CD4-positive, alpha-beta T cell (primary cell): ENCODE measurements at places on chromosomes 11 and 22. TPM values are rescaled to one million over a fixed set of nuclear protein-coding genes. Genes with fewer than 3 reads are reported as not detected.
A peak's percentile ranks its signal among the peaks of the same experiment; 100 is the strongest.

DNA sequence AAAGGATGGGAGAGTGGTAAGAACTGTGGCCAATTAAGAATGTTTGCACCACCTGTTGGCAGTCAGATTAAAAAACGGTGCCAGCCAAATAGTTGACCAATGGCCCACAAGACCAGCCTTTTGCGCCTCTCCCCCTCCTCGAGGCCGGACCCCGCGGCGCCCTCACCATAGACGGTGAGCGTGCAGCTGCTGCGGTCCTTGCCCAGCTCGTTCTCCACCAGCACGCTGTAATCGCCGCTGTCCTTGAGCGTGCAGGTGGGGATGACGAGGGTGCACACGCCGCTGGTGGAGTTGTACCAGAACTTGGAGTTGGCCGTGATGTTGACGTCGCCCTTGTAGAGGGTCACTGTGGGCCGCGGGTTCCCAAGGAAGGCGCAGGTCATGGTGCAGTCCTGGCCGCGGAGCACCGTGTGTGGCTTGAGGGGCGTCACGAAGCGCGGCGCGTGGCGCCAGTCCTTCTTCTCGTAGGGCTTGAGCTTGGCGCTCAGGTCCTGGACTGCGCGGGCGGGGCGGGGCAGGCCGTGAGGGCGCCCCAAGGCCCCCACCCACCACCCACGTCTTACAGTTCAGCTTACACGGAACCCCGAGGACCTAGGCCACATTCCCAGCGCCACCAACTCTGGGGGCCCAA lies 7.2 kb downstream of the TMEM86A start:
- H3K36me3 ChIP-seq = no peaks in the 10 kb centered on the region
- peaks cover 26% of the 10 kb centered on the region for H3K4me1 ChIP-seq
- peak overlapping the region; percentile 61 for H3K4me3 ChIP-seq
- peaks cover 3% of the 10 kb centered on the region for H3K27me3 ChIP-seq
- no peak for DNase-seq

- no peak overlapping the region for H3K27ac ChIP-seq
- H3K36me3 ChIP-seq = no peaks in the 10 kb centered on the region
- no peaks in the 10 kb centered on the region for H3K27me3 ChIP-seq
- DNase-seq = no peak
- peaks cover 2% of the 10 kb centered on the region for H3K4me1 ChIP-seq
Measured at GRCh38 chr11:45158210-45158731, 11.8 kb downstream of the PRDM11 start.

DNA sequence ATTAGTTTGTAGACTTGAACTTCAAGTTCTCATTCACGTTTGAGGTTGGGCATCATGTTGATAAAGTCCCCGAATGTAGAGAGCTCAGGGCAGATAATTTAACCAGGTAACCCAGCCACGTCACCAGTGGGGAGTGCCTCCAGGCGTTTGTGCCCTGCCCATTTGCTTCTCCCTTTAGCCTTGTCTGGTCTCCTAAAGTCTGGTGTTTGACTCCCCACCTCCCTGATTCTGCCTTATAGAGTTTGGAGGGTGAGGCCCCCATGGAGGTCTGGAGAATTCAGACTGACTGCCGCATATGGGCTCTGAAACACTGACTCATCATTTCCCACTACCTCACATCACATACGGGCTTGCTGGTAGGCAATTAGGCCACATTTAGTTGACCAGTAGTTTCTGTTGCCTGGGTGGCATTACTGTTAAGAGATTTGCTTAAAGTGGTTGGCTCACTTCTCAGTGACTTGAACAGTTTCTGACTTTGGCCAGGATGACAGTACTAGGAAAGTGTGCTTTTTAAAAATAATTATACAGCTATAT lies 99.3 kb upstream of the GAL start:
- no peak overlapping the region for H3K4me3 ChIP-seq
- no peaks in the 10 kb centered on the region for H3K27me3 ChIP-seq
- DNase-seq = no peak
- peaks cover 85% of the 10 kb centered on the region for H3K36me3 ChIP-seq
- H3K4me1 ChIP-seq = no peaks in the 10 kb centered on the region

- no peaks in the 10 kb centered on the region for H3K4me1 ChIP-seq
- no peak for DNase-seq
- no peaks in the 10 kb centered on the region for H3K27me3 ChIP-seq
- no peak overlapping the region for H3K27ac ChIP-seq
- H3K4me3 ChIP-seq = no peak overlapping the region
Measured at GRCh38 chr11:105701098-105701497, 91.2 kb downstream of the GRIA4 start.

The MS4A7 gene
- not detected for total RNA-seq

The MMP8 gene
- total RNA-seq = not detected
